ENCODE measurements at places on chromosomes 16 and 17.

GRCh38 chr17:51124640-51125503 is 4.2 kb upstream of the SPAG9 start:
- DNase-seq = no peak

- no peak for DNase-seq
Measured at GRCh38 chr16:81280393-81280792, 34.4 kb upstream of the GAN start.

GRCh38 chr16:19294156-19294649 is 8.7 kb downstream of the CLEC19A start:
- peak; percentile 40 for DNase-seq

GRCh38 chr17:72222661-72223380 is 102.0 kb downstream of the SOX9 start:
- DNase-seq = no peak

- no peak for DNase-seq
Measured at GRCh38 chr17:19654896-19655295, 6.3 kb downstream of the ALDH3A2 start.

DNA sequence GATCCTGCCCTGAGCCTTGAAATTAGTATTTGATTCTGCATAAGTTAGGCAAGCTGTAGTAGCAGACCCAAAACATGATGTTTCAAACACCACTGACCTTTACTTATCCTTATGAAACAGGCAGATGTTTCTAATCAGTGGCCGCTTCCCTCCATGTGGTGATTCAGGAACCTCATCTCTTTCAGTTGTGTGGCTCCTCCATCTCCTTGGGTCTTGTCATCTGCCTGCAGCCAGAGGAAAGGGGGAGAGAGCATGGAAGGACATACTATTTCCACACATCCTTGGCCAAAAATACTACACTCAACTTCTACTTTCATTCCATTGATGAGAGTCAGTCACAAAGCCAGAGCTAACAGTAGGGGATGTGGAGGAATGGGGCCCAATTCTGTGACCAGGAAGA is 41.6 kb upstream of the IRX6 start:
- no peak for DNase-seq

GRCh38 chr16:80208743-80209142 is 332.1 kb upstream of the DYNLRB2 start:
- DNase-seq = no peak

- DNase-seq = no peak
Measured at GRCh38 chr16:87339086-87339723, 22.0 kb upstream of the C16orf95 start.

- no peak for DNase-seq
Measured at GRCh38 chr16:75919664-75920063, 193.4 kb upstream of the CPHXL start.

GRCh38 chr17:72193391-72194106 is 72.7 kb downstream of the SOX9 start:
- no peak for DNase-seq

- no peak for DNase-seq
Measured at GRCh38 chr17:50044483-50044882, 11.4 kb upstream of the ITGA3 start.

DNA sequence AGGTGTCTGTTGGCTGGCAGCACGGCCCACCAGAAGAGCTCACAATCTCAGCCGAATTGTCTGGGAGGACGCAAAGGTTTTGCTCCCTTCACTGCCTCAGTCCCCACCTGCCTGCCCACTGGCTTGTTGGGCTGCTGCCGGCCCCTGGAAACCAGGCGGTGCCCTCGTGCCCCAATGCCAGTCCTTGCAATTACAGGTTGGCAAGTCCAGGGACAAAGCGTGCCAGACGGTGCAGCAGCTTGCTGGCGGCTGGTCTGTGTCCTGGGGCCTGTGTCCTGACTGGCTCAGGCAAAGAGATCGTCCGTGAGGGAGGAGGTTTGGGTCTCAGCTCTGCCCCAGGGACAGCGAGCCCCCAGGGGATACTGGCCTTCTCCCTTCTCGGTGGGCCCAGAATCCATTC is 24.6 kb upstream of the SPNS2 start:
- DNase-seq = no peak

DNA sequence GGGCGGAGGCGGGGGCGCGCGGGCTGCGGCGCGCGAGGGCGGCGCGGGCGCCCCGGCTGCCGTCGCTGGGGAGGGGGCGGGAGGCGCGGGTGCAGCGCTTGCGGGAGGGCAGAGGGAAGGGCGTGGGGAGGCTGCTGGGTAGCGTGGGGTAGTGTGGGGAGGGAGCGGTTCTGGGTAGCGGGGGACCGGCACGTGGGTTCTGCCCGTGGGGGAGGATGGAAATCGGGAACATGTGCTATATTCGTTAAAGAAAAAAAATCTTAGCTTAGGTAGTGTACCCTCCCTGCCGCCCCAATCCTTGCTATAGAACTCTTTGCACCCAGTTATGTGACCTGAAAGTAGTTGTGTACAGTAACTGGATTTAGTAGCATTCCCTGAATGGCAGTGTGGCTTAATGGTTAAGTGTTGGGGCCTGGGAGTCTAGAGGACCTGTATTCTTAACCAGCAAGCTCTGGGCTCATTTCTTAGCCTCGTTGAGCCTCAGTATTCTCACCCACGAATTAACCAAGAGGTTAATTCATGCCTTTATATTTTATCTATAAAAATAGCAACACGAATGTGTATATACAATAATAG is 646 bp downstream of the RABEP1 start:
- DNase-seq = peak; percentile 48

- no peak for DNase-seq
Measured at GRCh38 chr16:75506574-75506973, 11.3 kb upstream of the CHST6 start.

DNA sequence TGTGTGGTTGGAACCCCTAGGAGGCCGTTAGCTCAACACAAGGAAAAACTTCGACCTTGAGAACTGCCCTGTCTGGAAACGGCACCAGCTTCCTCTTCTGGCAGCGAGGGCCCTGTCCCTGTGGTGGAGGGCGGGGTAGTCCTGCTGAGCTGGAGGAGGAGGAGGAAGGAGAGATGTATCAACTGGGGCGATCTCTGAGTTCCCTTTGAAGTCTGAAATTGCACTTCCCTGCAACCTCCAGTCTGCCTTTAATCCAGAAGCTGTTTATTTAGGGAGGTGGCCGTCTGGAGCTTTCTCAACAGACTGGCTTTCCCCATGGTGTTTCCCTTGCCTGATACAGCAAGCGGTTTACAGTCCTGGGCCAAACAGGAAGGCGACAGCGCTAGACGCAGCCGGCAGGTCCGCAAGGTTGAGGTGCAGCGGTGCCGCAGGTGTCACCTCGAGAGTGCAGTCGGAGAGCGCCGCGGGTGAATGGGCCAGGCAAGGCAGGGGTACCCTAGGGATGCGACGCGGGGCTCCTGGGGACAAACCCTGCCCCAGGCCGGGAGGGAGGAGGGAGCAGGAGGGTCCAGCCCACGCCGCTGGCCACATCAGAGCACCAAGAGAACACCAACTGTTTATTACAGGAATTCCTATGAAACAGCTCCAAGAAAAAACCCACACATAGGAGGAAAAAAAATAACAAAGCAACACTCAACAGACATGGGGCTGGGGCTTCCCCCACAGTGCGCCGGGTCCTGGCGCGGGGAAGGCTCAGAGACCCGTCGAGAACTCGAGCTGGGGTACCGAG is 11.4 kb upstream of the MRPS23 start:
- peak; percentile 9 for DNase-seq

GRCh38 chr17:18971801-18972200 is 19.8 kb downstream of the SLC5A10 start:
- DNase-seq = no peak

GRCh38 chr16:89791278-89791995 is 25.0 kb downstream of the FANCA start:
- no peak for DNase-seq

DNA sequence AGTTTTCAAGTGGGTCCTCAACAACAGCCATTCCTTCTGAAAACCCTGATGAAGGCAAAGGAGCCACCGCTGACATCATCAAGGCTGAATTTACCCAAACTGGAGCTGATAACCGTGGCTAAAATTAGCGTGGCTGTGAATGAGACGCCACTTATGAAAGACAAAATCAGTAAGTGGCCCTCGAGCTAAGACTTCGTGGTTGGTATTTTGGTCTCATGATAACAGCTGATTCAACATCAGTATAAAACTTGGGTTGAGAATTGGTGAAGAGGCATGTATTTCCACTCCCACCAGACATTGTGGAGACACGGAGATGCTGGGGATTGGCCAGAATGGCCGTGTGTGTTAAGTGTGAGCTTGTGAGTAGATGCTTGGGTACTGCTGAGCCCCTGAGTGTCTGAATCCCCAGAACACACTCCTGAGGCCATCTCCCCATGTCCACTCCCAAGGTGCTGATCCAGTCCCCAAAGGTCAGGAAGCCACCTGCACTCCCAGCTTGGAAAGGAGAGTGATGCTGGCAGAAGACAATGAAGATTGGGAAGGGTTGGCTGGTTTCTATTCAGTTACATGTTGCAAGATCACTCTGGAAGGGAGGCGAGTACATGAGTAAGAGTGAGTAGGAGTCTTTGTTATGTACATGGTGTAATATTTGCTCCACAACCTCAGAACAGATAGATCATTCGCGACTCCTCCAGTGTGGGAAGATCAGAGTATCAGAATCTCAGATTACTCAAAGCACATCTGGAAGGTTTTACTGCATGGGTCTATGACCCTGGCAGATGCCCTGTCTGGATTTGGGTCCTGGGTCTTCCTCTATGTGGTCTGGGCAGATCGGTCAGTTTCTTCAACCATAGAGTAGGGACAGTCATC is 207.7 kb downstream of the HS3ST3A1 start:
- DNase-seq = no peak

DNA sequence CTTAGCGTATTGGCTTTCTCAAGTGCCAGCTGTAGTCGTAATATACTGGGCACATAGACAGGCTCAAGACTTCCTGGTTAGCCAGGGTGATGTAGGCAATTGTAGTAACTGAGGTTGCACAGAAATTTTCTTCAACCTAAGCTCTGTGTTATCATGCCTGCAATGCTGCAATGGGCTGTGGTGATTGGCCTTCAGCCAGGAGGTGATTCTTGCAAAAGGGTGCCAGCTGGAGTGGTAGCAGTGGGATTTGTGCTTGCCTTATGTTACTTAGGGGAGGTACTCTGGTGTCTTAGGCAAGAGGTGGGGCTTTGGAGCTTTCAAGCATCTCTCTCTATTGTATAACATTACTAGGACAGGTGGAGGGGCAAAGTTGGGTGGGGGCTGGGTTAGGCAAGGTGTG is 495.1 kb downstream of the CDH11 start:
- no peak for DNase-seq

DNA sequence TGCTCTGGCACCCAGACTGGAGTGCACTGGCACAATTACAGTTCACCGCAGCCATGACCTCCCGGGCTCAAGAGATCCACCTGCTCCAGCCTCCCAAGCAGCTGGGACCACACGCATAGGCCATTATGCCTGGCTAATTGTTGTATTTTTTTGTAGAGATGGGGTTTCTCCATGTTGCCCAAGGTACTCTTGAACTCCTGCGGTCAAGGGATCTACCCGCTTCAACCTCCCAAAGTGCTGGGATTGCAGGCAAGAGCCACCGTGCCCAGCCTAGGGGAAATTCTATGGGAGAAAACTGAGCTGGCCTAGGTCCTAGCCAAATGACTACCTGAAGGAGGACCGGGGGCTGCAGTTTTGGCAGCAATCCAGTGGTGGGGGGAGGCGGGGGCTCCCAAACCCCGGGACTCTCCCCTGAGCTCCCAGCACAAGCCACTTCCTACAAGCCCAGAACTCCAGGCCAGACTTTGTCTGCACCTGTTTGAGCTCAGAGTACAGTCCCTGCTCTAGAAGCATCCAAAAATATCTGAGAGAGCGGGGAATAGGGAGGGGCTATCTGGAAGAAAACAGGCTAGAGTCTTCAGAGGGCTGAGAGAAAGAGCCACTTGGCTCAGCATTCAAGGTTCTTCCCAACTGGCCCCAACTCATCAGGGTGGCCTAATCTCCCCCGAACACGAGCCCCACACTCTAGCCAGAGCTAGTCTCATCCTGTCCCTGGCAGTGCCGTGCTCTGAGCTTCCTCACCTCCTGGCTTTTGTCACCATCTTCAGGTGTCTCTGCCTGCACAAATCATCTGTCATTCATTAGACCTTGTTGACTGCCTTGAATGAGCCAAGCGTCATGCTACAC is 9.1 kb downstream of the SRL start:
- DNase-seq = no peak

GRCh38 chr16:67945392-67945933 is 1.5 kb upstream of the LCAT start:
- DNase-seq = no peak

- DNase-seq = no peak
Measured at GRCh38 chr16:56388209-56388608, 37.1 kb downstream of the AMFR start.

Data from activated CD4-positive, alpha-beta T cell treated with anti-CD3 and anti-CD28 coated beads, Interleukin-2, Interleukin-6, amounts not matched to agents 100 ng/mL and 50 ng/mL, durations not matched to agents 16 hours and 8 hours (primary cell).